ENCODE measurements at places on chromosomes 7 and 10.

DNA sequence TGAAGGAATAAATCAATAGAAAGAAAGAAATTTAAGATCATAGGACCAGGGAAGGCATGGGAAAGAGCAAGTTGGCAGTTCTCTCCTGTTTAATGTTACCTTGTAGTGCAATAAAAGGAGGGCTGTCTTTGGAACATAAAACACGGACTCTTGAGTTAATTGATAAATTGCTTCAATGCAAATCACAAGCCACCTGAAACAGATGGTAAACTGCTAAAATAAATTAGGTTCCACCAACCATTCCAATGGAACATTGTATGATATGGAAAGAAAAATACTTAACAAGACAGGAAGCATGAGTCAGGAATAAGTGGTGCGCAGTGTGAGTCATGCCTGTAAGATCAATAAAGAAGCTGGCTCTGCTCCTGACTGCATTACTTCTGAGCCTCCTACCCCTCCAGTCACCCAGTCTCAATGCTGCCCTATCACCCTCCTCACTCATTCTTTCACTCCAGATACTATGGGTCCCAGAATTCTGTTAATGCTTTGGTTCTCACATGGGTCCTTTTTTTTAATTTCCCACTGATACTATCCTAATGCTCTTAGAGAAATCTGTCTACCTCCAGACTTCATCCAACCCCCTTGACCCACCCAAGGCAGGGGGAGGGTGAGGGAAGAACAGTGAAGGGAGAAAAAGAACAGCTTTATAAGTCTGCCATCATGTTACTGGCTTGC lies 78.9 kb downstream of the LRRC17 start:
- DNase-seq = peak; percentile 98

DNA sequence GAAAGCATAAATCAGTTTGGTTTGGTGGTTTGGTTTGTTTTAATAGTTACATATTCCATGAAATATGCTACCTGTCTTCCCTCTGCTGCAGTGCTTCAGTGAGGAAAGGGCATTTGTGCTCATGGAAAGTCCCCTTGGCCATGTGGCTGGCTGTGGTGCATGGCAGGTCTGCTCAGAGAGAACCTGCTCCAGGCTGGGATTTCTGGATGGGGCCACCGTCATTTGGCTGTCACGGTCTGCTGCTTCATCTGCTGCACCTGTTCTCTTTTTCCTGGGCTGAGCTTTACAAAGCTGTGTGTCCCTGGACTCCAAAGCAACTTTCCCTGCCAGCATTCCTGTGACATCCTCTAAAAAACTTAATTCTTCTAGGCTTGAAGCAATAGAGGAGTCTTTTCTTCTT lies 8.9 kb downstream of the CDK14 start:
- DNase-seq = no peak

- DNase-seq = no peak
Measured at GRCh38 chr7:46537191-46537905, 616.3 kb upstream of the IGFBP3 start.

- DNase-seq = no peak
Measured at GRCh38 chr10:110444004-110444337, 53.7 kb upstream of the DUSP5 start.

DNA sequence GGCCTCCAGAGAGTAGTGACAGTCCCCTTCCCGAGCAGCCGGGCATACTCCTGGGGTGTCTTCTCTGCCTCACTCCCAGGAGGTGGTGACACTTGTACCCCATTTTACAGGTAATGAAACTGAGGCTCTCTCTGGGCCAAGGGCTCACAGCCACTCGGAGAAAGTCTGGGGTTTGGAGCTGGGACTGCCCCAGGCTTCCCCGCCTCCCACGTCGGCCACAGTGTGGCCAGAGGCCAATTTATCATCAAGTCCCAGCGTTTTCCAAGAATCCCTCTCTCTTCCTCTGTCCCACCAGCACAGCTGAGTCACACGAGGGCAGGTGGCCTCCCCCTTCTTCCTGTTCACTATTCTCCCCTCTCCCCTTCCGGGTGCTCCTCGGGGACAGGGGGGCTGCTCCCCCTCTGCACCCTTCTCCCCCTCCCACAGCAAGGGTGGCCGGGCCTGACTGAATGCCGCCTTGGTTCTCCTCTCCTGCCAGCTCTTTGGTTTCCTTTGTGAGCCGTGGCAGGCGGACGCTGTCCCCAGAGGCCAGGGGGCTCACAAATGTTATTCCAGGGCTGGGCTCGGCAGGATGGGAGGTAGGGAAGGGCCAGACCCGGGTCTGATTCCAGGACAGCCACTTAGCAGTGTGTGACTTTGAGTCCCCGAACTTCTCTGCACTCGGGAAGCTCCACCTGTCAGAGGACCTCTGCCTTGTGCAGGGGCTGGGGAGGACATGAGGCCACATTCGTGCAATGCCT lies 17.7 kb downstream of the CLIP2 start:
- peak; percentile 75 for DNase-seq

DNA sequence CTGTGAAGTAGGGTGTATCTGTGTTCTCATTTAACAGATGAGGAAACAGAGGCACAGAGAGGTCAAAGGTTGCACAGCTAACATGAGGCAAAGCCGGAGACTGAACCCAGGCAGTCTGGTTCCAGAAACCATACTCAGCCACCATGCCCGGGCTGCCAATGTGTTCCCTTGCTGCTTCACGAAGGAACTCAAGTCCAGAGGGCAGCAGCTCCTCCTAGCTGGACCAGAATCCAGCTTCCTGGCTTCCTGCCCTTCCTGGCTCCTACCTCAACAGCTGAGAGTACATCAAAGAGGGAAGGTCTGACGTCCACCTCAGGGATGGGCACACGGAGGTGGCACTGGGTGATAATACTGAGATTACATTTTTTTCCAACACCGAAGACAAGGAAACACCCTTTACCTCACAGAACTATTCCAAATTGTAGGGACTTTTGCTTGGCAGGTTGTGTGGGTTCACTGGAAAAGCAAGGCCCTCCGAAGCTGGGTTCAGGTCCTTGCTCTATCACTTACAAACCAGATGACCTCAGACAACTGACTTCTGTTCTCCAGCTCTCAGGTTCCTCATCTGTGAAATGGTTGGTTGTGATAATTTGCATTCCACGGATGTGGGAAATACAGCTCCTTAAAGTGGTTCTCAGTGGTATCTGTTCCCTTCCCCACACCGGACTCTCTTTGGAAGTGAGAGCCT lies 154.1 kb upstream of the ZMIZ1 start:
- DNase-seq = no peak

DNA sequence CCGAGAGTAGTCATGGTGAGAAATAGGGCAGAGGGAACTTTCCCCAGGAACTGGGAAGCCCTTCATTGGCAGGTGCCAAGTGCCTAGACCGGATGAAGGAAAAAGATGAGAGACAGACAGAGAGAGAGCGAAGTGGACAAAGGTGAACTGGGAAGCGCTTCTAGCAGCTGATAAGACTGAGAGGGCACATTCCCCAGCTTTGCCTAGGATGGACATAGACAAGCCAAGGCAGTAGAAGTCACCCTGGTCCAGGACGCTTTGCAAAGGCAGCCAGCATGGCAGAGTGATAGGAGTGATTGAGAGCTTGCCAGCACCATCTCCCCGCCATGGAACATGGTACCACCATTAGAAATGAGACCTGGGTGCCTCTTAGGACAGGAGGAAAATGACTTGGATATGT lies 372.8 kb upstream of the MGMT start:
- DNase-seq = no peak

DNA sequence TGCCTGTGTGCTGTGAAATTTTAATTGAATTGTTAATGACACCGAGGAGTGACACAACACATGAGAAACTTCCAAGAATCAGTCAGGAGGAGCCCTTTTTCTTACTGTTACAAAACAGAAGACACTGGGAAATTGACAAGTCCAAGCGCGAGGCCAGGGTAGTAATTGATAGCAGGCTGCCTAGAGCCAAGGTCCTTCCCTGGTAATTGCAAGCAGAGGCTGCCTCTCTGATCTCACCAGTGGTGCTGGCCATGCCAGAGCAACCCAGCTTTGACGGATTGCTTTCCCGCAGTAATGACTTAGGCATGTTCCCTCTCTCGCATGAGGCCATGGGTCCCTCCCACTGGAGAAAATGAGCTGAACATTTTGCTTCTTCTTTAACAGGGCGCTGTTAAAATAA lies 111.5 kb downstream of the LRMDA start:
- DNase-seq = peak; percentile 56

- no peak for DNase-seq
Measured at GRCh38 chr10:47112612-47113011, 187.4 kb upstream of the GDF10 start.

- no peak for DNase-seq
Measured at GRCh38 chr10:95539560-95540284, 21.4 kb downstream of the SORBS1 start.

- no peak for DNase-seq
Measured at GRCh38 chr10:102065561-102066398, 631 bp downstream of the HPS6 start.

DNA sequence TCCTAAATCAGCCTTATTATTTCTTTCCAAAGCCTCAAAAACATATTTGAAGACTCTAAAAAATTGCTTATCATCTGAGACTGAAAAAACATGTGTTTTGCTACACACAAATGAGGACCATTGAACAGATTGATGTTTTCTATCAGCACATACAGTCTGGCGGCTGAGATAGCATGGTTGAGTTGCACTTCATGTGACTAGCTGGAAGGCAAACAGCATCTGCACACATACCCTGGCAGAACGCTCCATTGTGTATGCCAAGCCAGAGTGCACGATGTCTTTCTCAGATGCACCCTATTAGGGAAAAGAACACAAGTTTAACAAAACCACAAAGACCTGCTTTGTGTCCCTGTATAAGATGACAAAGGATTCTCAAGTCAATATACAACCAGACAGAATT lies 33.0 kb downstream of the FAM25A start:
- DNase-seq = no peak

GRCh38 chr7:132422502-132423111 lies 153.7 kb downstream of the PLXNA4 start:
- DNase-seq = peak; percentile 55

DNA sequence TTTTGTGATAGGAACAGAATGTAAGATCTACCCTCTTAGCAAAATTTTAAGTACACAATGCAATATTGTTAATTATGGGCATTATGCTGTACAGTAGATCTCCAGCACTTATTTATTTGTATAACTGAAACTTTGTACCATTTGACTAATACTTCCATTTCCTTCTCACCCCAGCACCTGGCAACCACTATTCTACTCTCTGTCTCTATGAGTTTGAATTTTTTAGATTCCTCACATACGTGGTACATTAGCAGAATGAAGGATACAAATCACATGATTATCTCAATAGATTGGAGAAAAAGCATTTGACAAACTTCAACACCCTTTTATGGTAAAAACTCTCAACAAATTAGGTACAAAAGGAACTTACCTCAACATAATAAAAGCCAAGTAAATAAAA lies 90.3 kb upstream of the DLX6 start:
- no peak for DNase-seq

GRCh38 chr7:43553999-43554398 lies 28.9 kb upstream of the STK17A start:
- peak; percentile 46 for DNase-seq

DNA sequence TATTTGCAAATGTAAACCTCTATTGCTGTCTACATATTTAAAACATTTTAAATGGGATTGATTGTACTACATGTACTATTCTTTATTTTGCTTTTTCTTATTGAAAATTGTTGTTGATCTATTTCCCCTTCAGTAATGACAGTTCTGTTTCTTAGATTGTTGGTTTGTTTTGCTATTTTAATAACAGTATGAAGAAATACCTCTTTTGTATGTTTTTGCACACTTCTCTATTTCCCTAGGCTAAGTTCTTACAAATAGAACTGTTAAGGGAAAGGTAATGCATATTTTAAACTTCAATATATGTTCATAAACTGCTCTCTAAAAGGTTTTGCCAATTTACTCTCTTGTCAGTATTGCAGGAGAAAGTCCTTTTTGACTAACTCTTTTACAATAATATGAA lies 195.0 kb upstream of the PRPS1L1 start:
- no peak for DNase-seq

DNA sequence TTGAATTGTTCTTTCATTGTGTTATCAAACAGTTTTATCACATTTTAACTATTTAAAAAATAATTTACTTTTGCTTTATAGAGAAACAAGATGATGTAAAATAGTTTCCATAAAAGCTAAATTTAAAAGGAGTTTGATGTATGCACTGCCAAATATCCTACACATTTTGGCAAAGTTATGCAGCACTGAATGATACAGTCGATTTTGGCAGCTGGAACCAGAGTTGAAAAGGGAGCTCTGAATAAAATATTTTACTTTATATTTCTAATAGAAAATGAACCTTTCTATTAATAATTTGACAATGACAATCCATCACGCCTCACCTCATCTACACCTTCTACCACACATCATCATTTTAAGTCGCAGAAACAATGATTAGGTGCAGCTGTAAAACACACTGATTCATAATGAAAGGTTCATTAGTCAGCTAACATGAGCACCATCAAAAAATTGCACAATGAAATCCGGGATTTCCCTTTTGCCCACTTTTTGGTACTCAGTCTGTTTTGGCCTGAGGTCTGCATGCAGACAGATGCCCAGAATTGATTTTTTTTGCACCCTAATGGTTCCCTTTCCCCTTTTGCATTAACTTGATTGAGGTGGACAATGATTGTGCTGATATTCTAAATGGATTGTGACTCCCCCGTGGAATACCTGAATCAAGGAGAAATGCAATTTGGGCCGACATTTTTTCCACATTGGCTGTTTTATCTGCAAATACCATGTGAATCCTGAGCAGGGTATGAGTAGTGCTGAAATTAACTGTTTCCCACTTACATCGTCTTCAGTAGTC lies 105.8 kb downstream of the THSD7A start:
- no peak for DNase-seq

DNA sequence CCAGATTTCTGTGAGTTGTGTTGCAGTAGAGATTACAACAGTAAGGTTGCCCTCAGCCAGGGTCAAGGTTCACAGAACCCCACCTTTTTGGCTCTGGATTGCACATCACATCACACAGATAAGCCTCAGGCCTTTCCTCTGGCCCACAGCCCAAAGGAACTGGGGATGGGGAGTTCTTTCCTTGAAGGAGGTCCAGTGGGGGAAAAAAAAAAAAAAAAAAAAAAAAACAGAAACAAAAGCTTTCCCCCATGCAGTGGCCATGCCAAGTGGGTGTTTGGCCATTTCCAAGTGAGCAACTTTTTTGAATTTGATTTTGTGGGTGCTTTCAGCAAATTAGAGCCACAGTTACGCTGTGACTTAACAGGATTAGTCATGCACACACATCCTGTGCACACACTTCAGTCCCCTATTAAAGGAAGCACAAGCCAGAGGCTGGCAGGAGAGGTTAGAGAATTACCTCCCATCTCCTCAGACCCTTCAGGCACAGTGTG lies 79.3 kb upstream of the NANOS1 start:
- DNase-seq = peak; percentile 18

Measured in astrocyte of the spinal cord (primary cell).